Left colon (tissue), 2 donors: ENCODE measurements at places on chromosomes 16 and 17. TPM values are rescaled to one million over a fixed set of nuclear protein-coding genes. Genes with fewer than 3 reads are reported as not detected.

The CCL17 gene
- not detected for total RNA-seq

DNA sequence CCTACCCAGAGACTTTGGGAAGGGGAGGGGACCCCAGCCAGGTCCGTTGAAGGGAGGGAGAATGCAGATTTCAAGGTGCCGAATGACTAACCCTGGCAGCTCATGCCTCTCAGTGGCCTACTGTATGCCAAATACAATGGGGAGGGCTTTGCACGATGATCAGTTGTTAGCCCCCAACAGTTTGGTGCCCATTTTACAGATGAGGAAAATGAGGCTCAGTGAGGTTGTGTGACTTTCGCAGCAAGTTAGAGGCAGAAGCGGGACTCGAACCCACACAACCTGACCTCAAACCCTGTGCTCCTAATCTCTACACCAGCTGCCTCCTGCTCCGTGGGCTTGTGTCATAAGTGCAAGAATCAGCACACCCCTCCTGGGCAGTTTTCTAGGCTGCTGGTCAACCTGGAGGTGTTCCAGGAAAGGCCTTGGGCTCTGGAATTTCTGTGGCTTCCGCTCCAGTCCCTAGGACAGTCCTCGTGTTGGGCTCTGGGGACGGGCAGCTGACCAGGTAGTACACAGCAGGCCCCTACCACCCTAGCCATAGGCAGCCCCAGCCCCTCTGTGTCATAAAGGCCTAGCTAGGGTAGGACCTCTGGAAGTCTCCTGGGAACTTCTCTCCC lies 11.9 kb upstream of the NAGPA start:
- DNase-seq, result no peak

DNA sequence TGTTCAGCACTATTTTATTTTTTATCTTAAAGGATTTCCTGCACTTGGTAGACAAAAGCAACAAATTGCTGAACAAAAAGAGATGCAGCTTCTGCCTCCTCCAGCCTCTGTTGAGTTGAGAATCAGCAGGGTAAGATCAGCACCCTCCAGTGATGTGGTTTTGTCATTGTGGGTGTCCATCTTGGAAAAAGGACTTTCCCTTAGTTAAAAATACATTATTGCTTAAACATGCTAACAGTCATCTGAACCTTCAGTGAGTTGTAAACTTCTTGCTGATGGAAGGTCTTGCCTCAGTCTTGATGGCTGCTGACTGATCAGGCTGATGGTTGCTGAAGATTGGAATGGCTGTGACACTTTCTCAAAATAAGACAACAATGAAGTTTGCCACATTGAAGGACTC lies 101.2 kb downstream of the PHKB start:
- no peak for DNase-seq

GRCh38 chr16:80324371-80324770 lies 216.4 kb upstream of the DYNLRB2 start:
- no peak for DNase-seq

DNA sequence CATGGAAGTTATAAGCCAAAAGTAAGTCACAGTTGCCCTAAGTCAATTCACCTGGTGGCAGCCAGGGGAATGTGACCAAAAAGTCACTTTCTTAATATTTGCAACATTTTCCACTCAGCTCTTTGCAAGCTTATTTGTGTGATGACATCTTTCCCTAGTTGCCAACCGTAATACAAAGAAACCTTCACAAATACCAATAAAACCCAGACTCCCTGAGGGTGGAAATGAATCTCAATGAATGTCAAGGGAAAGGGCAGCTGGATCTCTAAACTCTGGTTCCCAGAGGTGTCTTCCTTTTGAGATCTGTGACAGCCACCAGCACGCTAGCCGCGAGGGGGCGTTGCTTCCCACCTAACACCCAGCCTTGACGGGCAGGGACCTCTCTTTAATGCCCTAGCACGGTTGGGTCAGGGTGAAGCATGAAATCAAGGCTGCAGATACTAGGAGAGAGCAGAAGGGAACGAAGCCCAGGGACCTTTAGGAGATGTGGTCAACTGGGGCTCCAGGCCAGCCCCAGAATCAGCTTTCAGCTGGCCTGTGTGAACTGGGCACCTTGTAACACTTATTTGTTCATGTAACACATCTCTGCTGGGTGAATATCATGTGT lies 82.2 kb downstream of the CMC2 start:
- DNase-seq, result peak; percentile 75

The NDRG4 gene
- total RNA-seq, result 7.3 TPM

GRCh38 chr17:46964315-46965265 lies 14.5 kb downstream of the RPRML start:
- no peak for DNase-seq

The FA2H gene
- total RNA-seq, result 64.5 TPM

DNA sequence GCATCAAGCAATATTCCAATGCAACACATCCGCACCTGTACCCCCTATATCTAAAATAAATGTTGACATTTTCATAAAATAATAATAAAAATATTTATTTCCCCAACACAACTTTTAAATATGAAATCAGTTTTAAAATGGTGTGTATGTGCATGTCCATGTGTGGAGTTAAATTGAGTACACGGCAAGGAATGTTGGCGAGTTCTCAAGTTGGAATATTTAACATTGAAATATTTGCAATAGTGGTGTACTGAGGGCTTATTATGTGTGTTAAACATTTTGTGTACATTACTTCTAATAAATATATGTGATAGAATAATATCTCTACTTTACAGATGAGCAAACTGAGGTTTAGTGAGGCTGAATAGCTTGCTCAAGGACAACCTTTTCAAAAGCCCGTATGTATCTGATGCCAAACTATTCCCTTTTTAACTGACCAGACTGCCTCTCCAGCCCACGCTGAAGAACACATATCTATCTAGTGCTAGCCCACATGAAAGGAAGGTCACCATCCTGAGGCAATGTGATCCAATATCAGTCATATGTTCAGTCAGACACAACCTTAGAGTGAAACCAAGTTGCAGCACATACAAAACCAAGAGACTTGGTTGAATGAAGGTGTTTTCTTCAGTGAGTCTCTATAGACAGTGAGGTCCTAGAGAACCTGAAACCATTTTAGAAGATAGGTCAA lies 192.2 kb upstream of the CDH11 start:
- no peak for DNase-seq

- no peak for DNase-seq
Measured at GRCh38 chr16:67477960-67478554, 2.9 kb downstream of the ATP6V0D1 start.

GRCh38 chr16:55651841-55652824 lies 3.7 kb upstream of the SLC6A2 start:
- no peak for DNase-seq

DNA sequence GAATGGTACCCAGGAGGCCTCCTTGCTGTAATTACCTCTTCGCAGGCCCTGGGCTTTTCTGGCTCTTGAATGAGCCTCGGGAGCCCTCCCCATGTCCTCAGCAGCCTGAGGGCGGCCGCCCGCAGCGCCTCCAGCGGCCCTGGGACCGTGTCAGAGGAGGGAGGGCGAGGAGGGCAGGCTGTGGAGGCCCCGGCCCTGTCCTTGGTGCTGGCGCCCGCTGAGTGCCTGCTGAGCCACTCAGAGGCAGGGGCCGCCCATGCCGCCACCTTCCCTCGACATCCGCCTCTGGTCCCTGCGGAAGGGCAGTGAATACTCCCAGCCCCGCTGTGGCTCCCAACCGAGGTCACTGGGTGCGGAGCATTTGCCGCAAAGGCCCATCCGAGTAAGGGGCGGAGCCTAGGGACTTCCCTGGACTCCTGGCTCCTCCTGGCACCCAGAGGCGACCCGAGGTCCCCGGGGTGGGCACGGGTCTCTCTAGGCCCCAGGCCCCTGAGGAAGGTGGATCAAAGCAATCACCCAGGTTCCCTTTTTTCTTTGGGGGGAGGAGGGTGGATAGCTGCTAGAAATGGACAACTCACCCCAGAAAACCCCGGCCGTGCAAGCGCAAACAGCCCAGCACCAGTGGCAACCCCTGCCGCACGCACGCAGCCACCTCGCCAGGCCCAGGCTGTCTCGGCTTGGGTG lies 2.8 kb downstream of the RBFOX3 start:
- DNase-seq, result peak; percentile 34

GRCh38 chr16:47667956-47668355 lies 206.8 kb downstream of the PHKB start:
- no peak for DNase-seq

The B3GNT9 gene
- total RNA-seq, result 4.3 TPM

- DNase-seq, result no peak
Measured at GRCh38 chr17:69655902-69656301, 241.4 kb downstream of the MAP2K6 start.

GRCh38 chr16:89918453-89919347 lies at the start of gene MC1R:
Gene MC1R, plus strand, starts transcription at chr16:89918862. Its CDS starts 397 bp downstream, at chr16:89919259.
- DNase-seq, result no peak

DNA sequence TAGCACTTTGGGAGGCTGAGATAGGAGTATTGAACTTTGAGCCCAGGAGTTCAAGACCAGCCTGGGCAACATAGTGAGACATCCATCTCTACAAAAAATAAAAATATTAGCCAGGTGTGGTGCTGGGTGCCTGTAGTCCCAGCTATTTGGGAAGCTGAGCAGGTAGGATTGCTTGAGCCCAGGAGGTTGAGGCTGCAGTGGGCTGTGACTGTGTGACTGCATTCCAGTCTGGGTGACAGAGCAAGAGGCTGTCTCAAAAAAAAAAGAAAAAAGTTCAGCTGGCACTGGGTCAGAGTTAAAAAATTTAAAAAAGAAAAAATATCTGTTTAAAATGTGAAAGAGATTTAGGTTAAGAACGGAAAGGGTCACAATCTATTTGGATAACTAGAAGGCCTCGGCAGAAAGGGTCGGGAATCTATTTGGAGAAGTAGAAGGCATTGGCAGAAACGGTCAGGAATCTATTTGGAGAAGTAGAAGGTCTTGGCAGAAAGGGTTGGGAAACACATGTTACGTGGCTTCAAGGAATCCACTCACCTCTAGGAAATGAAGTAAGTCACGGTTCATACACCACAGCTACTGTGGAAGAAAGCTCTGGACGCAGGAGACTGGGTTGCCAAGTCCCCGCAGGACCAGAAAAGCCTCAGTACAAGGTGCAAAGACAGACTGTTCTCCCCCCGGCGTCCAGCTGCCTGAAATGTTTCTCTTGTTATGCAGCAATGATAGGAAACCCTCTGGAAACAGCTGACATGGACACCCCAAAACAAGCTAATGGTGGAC lies 25.3 kb downstream of the LMF1 start:
- DNase-seq, result no peak

DNA sequence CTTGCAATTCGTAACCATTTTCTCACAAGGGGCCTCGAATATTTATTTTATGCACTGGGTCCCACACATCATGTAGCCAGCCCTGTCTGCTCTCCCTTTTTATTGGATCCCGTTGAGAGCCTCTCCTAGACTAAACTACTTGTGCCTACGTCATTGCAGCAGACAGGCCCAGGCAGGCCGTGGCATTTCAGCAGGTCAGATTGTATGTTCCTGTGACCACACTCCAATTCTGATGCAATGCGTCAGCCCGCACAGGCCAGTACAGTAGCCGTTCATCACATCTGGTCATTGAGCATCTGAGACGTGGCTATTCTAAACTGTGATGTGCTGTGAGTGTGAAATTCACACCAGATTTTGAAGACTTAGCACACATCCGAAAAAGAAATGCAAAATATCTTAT lies 42.2 kb downstream of the ABAT start:
- DNase-seq, result no peak

The SCIMP gene
- 2.3 TPM for total RNA-seq

- DNase-seq, result peak; percentile 77
Measured at GRCh38 chr16:53098526-53099317, 43.9 kb downstream of the CHD9 start.

GRCh38 chr17:17091856-17092756 lies 49.8 kb downstream of the MPRIP start:
- DNase-seq, result peak; percentile 15

DNA sequence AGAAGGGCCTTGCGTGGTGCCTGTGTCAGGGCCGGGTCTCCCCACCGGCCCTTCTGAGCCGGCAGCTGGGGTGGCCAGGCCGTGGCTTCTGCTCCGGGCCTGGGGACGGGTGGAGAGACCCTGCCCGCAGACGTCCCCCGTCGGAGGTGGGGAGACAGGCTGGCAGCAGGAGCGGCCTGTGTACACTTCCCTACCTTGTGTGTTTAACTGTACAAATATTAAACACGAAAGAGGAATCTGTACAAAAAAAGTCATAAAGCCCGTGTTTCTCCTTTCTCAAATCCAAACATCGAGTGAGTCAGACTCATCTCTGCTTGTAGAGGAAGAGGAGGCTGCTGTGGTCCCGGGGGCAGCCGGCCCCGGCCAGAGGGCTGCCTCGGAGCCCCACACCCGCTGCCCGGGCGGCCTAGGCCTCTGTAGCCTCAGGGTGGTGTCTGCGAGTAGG lies 2.0 kb downstream of the CACNA1H start:
- DNase-seq, result no peak

- no peak for DNase-seq
Measured at GRCh38 chr17:9308069-9308468, 267.6 kb downstream of the STX8 start.

GRCh38 chr17:27216836-27217235 lies 77.1 kb upstream of the WSB1 start:
- no peak for DNase-seq

DNA sequence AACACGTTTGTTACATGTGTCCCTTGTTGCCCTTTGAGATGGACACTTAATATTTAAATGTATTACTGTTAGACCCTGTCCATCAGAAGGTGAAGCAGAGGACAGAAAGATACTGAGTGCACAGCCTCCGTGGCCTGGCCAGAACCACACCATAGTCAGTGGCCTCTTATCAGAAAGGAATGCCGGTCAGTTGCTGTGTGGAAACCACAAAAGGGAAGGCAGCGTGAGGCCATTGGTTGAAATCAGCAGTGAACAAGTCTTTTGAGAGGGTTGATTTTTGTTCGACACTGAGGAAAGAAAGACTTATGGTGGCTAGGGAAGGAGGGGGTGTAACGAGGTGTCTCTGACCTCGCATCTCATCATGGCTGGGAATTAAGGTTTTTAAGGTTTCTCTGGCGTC lies 85.4 kb upstream of the CLEC18A start:
- no peak for DNase-seq

GRCh38 chr17:61662741-61663140 lies 71.7 kb upstream of the NACA2 start:
- no peak for DNase-seq

- DNase-seq, result peak; percentile 56
Measured at GRCh38 chr17:63474174-63474573, 2.7 kb upstream of the ACE start.

The SLC39A11 gene
- total RNA-seq, result 89.8 TPM

DNA sequence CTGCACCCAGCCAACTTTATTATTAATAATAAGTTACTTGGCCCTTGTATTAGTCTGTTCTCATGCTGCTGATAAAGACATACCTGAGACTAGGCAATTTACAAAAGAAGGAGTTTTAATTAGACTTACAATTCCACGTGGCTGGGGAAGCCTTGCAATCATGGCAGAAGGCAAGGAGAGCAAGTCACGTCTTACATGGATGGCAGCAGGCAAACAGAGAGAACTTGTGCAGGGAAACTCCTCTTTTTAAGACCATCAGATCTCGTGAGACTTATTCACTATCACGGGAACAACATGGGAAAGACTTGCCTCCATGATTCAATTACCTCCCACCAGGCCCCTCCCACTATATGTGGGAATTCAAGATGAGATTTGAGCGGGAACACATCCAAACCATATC lies 47.7 kb downstream of the SYT17 start:
- no peak for DNase-seq
